ENCODE measurements at places on chromosomes 3 and 15.

DNA sequence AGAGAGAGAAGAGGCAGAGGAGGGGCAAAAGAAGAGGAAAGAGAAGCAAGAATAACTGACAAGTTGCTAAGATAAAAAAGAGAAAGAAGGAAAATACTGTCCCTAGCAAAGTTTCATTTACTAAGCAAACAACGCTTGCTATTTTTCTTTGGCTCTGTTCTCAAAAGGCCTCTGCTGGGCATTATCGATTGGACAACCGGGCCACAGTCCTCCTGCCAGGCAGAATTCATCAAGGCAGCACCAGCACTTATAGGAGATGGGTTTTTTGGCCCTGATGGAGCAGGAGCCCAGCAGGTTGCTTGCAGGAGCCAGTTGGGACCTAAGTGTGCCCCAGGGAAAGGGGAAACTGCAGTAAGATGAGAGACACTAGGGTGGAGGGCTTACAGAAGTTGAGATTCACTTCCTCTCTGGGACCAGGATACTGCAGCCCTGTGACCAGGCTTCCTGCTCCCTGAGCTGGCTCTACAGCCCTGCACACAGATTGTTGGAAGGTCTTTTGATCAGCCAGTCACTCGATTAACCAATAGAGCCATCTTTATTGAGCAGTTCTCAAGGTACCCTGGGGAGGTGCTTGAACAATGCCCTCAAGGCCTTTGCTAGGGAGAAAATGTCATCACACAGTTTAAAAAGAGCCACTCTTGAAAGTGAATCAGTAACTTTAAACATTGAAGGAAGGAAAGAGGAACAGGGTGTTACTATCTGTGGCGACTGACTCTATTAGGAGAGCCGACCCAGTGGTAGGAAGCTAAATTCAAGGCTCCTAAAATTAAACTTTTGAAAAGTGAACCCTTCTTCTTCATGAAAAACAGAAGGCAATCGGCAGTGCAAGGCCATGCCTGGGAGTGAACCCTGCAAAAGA, 28.8 kb upstream of the GLCE start:
- no peak for DNase-seq

- no peak for DNase-seq
Observed at GRCh38 chr3:79835701-79836100, 67.9 kb upstream of the ROBO1 start.

- no peak for DNase-seq
Observed at GRCh38 chr3:127428344-127428997, 140.6 kb upstream of the PRR20G start.

GRCh38 chr15:71997691-71998090, 120.3 kb downstream of the MYO9A start:
- no peak for DNase-seq

DNA sequence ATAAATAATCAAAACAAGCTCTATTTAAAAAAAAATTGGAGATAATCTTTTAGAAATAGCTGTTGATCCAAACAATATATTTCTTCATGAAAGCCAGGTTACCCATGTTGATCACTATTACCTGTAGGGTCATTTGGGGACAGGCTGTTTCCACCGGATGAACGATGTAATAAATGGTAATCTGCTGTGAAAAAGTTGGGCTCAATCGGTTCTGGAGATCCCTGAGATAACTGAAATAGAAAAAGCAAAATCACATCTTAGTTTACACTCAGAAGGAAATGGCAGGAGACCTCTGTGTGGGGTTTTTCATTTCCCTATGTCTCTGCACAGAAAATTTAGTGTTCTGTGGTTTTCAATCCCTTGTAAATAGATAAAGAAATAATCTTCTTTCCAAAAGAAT, 249.5 kb downstream of the NEK10 start:
- DNase-seq = no peak

- no peak for DNase-seq
Observed at GRCh38 chr3:189911001-189911400, 209.7 kb downstream of the P3H2 start.

GRCh38 chr15:58274885-58275284, 136.7 kb downstream of the AQP9 start:
- DNase-seq = no peak

DNA sequence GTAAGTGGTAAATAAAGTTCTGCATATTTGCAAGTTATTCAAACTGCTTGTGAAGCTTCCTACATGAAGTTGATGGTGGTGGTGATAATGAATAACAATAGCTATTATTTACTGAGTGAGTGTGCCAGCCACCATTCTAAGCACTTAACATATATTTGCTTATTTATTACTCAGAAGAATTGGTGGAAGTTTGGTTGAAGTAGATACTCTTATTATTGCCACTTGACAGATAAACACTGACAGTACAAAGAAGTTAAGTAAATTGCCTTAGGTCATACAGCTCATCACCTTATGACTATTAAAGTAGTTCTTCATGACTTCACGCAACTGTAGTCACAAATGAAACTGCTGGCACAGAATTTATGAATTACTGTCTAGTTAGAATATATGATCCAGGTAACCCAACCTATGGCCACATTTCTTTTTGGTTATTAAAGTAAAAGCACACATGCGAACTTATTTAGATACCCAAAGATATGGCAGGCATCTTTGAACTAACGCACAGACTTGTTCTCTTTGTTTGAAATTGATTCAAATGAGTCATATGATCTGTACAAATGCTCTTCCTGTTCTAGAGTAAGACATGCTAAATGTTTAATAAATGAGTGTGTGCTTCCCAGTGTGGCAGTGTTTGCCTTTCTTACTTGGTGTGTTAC, 99.8 kb upstream of the NR2F2 start:
- no peak for DNase-seq

GRCh38 chr3:15755181-15755580, 42.6 kb downstream of the ANKRD28 start:
- DNase-seq = no peak

GRCh38 chr3:68751888-68752287, 180.5 kb downstream of the TAFA4 start:
- no peak for DNase-seq

GRCh38 chr3:195007766-195008165, 263.2 kb downstream of the XXYLT1 start:
- DNase-seq = no peak

DNA sequence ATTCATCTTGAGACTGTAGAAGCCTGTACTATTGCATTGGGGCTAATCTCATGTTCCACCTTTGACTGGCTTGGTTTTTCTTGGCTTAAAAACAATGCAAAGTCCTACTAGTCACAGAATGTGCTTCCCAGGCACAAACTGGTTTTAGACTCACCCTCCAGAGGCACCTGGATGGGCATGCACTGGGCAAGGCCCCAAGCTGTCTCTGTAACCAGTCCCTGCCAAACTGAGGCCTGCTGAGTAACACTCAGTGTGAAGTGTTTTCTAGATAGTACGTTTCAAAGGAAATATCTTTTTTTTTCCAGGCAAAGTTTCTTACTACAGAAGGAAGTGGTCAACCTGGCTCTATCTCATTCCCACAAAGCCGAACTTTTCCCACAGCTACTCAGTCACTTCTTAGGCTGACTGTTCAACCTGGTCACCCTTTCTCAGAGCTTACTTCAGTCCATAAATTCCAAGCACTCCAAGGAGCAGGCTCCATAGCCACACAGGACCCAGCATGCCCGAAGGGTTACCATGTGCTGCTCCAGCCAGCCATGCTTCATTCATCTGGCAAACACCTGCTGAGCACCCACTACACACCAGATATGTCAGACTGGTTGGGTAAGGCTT, 57.4 kb downstream of the NPTN start:
- DNase-seq = no peak

- DNase-seq = no peak
Observed at GRCh38 chr3:111210003-111210711, 138.5 kb downstream of the NECTIN3 start.

- no peak for DNase-seq
Observed at GRCh38 chr15:37076543-37076942, 23.8 kb downstream of the MEIS2 start.

GRCh38 chr15:94026458-94027304, 204.7 kb upstream of the MCTP2 start:
- DNase-seq = no peak

DNA sequence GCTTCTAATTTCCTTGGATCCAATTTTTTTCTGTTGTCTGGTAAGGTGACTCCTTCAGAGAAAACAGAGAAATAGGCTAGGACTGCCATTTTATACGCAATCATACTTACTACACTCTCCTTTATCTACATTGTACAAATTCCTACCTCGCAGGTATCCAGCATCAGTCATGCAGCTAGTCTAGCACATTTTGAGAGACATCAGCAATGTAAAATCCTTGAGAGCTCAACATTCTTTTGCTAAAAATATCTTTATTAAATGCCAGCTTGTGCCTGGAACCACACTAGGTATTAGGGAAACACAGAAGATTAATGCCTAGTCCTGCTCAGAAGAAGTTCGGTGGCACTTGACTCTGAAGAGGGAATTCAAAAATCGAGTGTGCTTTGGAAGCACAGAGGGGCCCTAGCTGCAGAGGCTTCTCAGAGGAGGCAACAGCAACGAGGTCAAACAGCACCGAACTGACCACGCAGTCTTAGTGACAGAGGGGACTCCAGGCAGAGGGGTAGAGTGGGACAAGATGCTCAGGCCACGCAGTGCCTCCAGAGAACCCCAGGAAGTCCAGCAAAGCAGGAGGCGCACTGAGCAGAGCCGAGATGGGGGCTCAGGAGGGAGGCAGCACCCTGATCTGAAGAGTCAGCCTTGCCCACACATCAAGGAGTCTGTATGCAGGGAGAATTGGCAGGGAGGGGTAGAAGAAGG, 3.5 kb downstream of the FAM174B start:
- no peak for DNase-seq

DNA sequence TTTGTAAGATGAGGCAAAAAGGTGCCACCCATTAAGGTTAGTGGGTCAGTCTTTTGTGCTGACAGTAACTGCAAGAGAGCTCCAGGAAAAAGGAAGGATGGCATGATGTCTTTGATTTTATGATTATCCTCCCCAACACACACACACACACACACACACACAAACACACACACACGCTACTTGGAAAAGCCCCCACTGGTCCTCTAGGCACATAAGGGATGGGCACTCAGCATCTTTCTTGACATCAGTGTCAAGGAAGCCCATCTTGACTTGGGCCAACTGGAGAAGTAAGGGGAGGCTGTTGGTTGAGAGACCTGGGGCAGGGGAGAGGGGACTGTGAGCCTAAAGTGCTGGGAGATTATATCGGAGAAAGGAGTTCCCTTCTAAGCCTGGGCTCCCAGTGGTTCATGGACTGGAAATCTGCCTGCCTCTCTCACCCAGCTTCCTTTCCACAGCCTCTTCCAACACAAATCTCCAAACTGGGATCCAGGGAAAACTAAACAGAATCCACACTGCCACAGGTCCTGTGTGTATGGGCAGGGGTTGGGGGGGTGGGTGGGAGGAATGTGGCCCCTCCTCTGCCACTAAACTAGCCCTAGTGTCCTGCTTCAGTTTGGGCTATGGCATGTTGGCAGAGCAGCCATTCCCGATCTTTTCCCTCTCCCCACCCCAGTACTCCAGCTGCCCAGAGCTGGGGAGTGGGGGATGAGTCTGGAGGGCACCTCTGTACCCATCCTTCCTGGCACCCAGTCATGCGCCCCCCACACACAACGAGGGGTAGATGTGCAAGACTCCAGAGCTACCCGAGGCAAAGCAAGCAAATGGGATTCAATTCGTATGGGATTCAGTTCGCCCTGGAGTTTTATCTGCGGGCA, 1.6 kb downstream of the AMOTL2 start:
- no peak for DNase-seq

- DNase-seq = no peak
Observed at GRCh38 chr15:35928847-35929246, 382.9 kb upstream of the DPH6 start.

DNA sequence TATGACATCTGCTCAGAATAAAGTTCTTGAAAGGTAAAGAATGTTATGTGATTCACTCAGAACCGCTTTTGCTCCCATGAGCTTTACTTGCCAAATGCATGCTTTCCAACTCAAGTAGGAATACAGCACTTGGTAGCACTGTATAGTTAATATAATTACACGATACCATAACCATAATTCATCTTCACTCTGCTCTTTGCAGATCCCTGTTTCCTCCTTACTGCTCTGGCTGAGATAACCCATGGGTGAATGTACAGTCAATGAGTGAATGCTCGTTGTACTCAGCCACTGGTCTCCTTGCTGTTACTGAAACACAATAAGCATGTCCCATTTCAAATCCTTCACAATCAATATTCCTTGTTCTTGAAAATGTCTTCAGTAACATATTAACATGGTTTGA, 550.0 kb downstream of the FGF12 start:
- no peak for DNase-seq

DNA sequence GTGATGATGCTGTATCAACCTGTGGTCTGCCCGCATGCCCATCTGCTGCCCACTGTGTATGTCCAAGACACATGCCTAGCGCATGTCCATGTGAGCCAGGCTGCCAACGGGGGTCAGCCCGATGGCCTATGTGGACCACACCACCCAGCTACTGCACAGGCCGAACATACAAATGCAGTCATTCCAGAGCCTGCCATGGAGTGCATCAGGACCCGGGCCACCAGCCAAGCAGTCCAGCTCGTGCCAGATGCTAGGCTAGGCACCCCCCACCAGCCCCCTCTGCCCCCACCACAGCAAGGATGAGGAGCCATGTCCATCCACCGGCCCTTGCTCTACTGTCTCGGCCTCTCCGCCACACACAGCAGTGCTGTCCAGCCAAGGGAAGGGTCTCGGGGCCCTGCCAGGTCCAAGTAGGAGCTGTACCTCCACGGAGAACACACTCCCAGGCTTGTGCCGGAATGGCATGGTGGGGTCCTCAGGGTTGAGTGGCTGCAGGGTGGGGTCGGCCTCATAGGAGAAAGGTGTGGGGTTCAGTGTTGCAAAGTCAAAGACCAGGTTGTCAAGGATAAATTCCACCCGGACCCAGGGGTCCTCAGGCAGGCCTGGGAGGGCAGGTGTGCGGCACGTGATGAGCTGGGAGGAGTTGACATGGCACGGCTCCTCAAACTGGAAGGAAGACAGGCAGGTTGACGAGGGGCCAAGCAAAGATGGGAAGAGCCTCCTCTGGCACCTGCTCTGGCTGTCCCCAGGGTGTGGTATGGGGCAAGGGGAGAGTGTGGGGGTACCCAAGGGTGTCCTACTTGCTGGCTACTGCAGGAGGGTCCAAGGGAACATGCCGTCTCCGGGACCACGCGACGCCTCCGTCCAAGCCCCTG, 15.3 kb downstream of the PLXNB1 start:
- no peak for DNase-seq

DNA sequence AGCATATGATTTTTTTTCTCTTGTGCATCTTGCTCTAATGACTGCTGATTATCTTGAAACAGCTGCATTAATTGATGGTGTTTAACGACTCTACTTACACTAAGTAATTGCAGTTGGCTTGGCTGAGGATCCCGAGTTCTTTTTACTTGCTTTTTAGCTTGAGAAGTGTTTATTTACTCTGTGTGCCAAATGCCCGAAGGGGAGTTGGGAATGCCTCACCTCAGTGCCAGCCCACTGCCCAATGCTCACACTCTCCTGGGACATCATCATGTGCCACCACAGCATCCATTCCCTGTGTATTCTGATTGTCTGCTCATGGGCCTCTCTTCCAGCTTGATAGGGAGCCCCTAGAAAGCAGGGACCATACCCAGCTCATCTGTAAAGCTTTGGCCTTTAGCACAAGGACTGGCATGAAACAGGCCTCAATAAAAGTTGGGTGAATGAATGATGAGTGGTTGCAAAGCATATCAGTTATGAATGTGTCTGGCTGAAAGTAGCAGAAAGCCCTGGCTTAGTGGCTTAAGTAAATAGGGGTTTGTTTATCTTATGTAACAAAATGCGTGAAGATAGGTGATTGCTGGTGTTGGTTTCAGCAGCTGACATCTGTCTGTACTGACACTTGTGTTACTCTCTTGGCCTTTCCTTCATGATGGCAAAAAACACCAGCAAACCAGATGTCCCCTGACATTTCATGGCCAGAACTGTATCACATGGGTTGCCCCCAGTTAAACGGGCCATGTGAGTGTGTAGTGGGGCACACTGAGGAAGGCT, 8.1 kb downstream of the PXYLP1 start:
- DNase-seq = no peak

- no peak for DNase-seq
Observed at GRCh38 chr3:151962352-151962751, 88.9 kb downstream of the SUCNR1 start.
